Hematopoietic multipotent progenitor cell treated with erythropoietin and hydrocortisone succinate and interleukin-3 and kit ligand, for 6 days (in vitro differentiated cells): ENCODE measurements at places on chromosomes 7 and 10.

GRCh38 chr10:5981529-5981928 is 4.2 kb upstream of the IL15RA start:
- DNase-seq: peak; percentile 77

GRCh38 chr7:142438235-142438922 is 180.5 kb upstream of the PRSS58 start:
- DNase-seq: peak; percentile 82

DNA sequence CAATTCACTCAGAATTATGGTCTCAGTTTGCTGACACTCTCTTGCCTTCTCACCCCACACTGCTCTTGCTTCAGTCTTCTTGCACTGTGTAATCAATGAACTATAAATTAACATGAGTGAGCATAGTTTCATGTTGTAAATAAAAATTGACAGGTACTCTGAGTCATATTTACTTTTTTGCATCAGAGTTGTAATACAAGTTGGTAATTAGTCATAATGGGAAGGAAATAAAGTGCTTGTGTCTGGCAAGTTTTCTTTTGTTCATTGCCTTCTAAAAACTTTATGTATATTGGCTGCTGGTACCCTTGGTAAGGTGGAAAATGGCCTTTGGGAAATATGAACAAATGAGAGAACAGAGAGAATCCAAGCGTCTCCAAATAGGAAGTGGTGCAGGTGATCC is 169.3 kb upstream of the MAGI2 start:
- no peak for DNase-seq

- no peak for DNase-seq
These were observed 109.6 kb upstream of the SP4 start for GRCh38 chr7:21317966-21318915.

DNA sequence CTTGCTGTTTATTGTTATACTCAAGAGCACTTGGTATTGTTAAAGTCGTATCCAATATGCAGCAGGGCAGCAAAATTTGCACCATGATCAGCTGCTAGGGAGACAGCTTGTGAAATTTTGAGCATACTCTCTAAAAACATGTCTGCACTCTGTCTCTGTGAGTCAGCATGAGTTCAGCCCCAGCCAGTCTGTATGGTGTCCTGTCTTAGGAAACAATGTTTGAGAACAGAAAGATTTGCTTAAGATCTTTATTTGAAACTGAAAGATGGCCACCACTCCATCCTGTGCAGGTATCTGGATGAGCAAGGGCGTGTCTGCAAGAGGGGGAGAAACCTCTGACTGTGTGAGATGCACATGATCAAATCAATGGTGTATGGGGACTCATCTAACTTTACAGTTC is 97.1 kb downstream of the GNAI1 start:
- no peak for DNase-seq

GRCh38 chr10:14382022-14382421 is 51.3 kb upstream of the FRMD4A start:
- no peak for DNase-seq

DNA sequence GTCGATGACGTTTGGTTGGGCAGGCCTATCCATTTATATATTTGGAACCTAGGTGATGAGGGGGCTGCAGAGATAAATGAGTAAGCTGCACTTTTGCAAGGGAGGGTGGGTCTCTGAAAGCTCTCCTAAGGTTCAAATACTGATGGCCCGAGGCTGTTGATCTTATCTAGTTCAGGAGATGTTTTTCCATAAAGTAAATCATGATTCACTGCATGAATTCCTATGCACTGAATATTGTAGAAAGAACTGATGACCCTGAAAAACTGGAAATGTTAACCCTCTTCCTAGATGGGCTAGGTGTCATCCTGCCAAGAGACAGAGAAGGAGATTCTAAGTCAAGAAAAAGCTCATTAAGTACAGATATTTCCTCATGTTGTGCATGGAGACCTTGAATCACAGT is 459.9 kb downstream of the PLXNA4 start:
- DNase-seq: no peak

- no peak for DNase-seq
These were observed 5.0 kb upstream of the HOXA13 start for GRCh38 chr7:27204851-27205322.

DNA sequence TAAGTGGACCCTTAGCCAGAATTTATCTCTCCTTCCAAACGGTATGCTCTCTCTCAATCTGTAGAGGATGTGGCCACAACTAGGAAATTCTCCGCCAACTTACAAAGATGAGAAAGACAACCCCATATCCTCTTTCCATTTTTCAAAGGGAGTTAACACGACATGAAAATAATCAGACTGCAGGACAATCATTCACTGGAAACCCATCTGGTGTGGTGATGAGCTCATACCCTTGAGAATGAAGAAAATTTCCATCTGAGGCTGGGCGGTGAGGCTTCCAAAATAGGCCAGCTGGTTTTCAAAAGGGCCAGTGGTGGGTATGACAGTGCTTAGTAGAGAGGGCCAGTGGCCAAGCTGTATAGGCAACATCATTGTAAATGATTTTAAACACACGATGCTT is 369.6 kb downstream of the FRMD4A start:
- DNase-seq: no peak

DNA sequence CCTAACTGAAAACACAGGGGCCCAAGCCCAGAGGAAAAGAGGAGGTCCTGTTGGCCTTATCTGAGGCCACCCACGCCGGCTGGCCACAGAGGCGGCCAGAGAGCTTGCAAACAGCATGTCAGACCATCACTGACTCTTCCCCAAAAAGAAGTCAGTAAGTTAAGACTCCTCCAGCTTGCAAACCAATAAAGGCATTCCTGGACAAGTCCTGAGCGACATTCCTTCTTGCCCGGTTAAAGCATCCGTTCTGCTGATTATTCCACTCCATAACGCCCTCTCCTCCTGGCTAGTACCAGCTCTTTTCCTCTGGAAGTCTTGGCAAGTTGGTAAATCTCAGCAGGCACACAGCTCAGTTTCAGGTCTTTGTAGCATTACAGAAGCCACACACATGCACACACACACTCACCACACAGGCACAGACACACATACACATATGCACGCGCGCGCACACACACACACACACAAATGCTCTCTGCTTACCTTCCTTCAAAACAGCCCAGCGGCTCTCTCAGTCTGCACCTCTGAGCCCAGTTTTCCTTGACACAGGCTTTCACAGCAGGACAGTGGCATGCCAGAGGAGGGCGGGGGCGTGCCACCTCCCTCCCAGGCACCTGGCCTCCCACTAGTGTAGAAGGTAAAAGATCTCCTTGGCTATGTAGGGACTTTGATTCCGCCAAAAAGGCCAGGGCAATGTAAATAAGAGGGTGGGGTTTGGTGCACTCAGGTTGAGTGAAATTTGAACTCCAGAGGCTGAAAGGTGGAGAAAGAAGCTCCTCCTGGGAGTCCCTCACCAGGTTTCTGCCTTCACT is 201.4 kb downstream of the TNS3 start:
- no peak for DNase-seq

GRCh38 chr7:3238525-3239210 is 62.4 kb upstream of the SDK1 start:
- no peak for DNase-seq

GRCh38 chr7:20741801-20742200 is 44.9 kb downstream of the SP8 start:
- DNase-seq: no peak

DNA sequence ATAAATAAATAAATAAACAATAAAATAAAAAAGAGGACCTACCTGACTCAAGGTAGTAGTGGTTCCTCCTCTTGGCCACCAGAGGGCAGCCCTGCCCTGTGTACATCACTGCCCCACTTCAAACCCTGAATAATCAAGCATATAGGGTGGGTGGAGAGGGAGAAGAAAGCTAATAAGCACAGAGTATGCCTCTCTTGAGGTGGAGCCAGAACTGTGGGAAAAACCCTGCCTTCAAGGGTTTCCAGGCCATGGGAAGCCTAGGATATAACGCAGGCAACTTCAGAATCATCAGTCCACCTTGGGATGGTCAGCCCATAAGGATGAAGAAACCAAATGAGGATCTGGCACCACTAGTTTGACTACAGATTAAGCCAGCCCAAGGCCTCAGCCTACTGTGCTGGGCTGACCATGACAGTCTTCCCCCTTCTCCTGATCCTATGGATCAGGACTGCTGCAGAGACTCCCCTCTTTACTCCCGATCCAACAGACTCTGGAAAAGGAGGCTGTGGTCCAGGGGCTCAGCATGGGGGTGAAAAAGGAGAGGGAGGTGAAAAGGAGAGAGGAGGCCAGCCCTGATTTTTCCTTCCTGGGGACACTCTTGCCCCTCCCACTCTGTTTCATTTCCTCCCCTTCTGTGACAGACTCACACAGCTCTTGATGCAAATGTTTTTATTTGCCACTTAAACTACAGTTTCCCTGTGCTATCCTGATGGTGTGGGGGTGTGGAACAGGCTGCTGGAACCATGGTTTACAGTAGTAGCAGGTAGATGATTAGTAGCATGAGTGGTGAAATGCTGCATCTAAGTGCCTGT is 10.1 kb downstream of the AVPI1 start:
- peak; percentile 81 for DNase-seq

- no peak for DNase-seq
These were observed 168.9 kb downstream of the SLIT1 start for GRCh38 chr10:97016728-97017473.

DNA sequence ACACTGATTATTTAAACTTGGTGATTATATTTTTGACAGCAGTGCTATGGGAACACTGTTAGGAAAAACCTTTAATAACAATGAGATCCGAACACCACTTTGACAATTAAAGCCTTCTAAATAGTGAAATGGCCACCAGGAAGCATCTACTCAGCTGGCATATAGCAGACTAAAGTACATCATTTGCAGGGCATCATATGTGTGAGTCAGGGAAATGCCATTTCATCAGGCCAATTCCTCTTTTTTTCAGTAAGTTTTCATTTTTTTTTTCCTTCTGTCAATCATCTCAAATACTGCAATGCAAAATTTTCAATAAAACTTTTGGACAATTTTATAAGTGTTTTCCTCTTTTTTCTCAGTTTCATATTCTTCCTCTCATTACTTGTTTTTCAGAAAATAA is 521.4 kb upstream of the SEMA3D start:
- DNase-seq: peak; percentile 6

DNA sequence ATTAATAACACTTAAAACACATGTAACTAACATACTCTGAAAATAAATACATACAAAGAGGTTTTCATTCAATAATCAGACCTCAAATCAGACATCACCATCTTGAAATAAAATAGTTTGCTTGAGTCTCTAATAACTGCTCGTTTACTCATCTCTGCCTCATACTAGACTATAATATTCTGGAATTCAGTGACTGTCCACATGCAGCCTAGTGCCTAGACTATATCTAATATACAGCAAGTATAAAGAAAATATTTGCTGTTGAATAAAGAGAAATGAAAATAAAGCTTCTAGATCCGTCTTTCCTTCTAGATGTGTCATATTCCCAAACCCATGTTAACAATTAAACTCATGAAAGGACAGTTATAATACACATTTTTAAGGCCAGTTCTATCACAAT is 236.3 kb upstream of the LRRN3 start:
- DNase-seq: no peak

DNA sequence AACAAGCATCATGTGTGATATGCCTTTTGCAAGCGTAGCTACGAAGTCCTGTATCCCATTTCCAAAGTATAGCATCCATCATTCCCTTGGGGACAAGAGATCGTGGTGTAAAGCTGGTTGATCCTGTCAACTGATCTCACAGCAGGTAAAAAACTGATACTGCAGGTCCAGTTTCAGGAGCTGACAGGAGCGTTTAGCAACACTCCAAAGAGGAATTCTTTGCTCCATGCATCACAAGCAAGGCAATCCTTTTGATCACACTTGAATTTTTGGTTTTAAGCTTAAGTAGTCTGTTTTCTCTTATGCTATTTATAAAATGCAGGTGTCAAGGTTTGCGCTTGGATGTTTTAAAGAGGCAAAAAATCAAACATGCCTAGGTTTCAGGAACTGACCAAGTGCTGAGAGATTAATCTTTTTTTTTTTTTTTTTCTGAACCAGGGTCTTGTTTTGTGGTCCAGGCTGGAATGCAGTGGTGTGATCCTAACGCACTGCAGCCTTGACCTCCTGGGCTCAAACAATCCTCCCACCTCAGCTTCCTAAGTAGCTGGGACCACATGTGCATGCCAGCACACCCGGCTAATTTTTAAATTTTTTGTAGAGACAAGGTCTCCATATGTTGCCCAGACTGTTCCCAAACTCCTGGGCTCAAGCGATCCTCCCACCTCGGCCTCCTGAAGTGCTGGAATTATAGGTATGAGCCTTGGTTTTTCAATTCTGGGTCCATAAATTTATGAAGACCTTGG is 1.8 kb upstream of the ZDHHC4 start:
- no peak for DNase-seq

- DNase-seq: no peak
These were observed 1.1 kb upstream of the BNIP3 start for GRCh38 chr10:131982796-131983195.

DNA sequence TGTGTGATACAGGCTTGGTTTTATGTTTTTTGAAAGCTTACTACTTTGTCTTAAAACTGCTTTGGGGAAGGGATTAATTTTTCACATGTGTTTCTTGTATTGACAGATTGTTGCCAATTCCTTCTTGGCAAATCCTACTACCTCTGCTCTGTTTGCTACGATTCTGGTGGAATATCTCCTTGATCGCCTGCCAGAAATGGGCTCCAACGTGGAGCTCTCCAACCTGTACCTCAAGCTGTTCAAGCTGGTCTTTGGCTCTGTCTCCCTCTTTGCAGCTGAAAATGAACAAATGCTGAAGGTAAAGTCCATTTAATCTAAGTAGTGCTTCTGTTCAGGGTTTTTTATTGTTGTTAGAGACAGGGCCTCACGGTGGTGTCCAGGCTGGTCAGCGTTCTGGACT is 33.6 kb downstream of the TRRAP start:
- DNase-seq: no peak

GRCh38 chr10:132393695-132394181 is 3.3 kb upstream of the PWWP2B start:
- no peak for DNase-seq

GRCh38 chr10:91925022-91925320 is 1.4 kb downstream of the BTAF1 start:
- no peak for DNase-seq

- DNase-seq: no peak
These were observed 35.3 kb downstream of the SMURF1 start for GRCh38 chr7:99108613-99109012.

DNA sequence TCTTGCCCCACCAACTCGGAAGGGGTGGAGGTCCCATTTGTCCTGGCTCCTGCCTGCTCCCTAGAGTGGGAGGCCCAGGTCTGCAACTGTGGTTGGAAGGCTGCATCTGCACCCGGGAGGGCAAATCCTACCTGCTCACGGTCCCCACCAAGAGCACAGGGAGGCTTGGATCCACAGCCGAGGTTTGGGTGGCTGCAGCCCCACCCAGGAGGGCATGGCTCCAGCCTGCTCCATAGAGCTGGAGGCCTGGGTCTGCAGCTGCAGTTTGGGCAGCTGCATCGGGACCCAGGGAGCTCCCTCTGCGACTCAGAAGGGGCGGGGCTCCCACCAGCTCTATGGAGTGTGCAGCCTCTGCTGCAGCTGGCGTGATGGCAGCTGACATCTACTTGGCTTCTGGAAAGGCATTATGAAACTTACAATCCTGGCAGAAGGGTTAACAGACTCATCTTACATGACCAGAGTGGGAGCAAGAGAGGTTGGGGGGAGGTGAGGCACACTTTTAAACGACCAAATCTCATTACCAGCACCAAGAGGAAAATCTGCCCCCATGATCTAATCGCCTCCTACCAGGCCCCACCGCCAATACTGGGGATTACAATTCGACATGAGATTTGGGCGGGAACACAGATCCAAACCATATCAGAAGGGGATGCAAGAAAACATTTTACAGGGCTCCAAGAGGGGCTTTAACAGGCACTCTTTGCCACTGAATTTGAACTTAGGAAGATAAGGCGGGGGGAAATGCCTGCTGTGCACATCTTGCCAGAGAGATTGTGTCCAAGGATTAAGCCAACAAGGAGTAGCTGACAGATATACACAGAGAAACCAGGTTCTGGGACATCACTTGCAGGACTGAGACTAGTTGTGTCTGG is 8.2 kb upstream of the BLVRA start:
- peak; percentile 88 for DNase-seq
